Pons (tissue), 1 donor: ENCODE measurements at places on chromosomes 11 and 22.

DNA sequence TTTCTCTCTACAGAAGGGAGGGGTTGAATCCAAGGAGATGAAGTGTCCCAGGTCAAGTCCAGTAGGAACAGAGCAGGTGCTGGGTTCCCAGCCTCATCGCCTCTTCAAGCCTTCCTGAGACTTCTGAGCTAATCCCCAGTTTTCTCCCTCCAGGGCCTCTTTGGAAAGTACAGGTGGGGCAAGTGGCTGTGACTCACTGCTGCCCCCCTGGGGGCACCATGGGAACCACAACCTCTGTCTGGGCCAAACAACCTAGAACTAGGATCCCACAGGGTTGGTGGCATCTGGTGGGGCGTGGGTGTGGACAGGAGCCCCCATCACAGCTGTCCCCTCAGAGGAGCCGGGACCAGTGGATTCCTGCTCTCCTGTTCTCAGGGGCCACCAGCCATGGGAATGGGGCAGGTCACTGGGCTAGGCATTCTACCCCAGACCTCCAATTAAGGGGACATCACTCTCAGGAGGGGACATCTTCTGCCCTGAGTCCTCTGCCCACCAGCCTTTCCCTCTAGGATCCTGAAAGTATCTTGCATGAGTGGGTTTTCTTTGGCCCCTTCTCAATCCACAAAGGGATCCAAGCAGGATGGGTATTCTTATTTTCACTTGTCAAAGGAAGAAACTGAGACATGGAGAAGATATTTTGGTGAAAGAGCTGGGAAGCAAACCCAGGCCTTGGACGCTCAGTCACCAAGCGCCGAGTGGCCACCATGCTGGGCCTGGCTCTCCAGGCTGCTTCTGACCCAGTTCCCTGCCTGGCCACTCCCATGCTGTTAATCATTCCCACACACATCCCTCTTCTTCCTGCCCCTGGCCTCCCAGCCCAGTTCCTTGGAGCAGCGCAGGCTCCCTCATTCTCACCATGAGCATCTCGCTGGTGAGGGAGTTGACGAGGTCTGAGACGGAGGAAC lies 23.8 kb downstream of the LRRC10B start:
- no peak for DNase-seq

DNA sequence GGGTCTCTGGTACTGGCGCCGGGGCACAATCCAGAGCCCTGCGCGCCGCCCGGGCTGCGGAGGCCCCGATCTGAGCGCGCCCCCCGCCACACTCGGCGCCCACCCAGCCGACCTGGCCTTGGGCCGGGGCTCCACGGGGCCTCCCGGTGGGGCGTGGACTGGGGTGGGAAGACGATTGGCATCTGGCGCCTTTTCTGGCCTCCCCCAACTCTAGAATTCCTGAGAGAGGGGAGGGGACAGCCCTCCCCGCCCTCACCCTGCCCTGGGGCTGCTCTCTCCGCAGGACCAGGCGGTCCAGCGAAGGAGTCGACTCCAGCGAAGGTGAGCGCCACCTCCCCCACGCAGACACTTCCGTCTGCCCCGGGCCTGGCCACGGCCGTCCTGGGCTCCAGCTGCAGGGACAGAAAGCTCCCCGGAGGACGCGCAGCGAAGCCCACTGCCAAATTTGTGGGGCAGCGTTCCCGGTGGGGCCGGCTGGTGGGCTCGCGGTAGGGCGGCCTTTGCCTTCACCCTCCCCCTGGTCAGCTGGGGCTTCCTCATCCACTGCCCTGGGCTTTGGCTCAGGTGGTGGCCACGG lies 593 bp downstream of the SSH3 start:
- DNase-seq: no peak

GRCh38 chr22:29689880-29690213 lies 30.0 kb upstream of the CABP7 start:
- DNase-seq: peak; percentile 71

GRCh38 chr11:35343033-35343598 lies 76.2 kb downstream of the SLC1A2 start:
- DNase-seq: no peak

DNA sequence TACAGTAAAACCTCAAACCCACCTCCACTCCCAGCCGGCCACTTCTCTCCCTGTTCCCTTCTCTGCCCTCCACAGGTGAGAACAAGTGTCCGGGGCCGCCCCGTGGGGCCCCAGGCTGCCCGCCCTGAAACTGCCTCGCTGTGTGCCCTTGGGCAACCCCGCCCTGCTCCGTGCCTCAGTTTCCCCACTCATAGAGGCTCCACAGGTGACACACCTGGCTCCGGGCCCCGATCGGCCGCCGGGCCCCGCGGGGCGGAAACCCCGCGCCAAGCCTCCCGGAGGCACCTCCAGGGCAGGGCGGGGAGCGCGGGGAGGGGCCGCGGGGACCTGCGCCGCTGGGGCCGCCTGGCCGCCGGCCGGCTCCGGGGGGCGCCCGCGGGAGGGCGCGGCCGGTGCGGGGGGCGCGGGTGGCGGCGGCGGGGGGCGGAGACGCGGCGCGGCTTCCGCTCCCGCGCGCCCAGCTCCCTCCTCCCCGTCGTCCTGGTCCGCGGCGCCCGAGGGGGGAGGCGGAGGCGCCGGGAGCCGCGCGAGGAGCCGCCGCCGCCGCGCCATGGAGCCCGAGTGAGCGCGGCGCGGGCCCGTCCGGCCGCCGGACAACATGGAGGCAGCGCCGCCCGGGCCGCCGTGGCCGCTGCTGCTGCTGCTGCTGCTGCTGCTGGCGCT lies at the start of gene LRP5:
Gene LRP5, plus strand, starts transcription at position 475 of the 663 bp plus-strand sequence. Its CDS starts 124 bp downstream, at position 599.
- no peak for DNase-seq

- peak; percentile 55 for DNase-seq
Measured at GRCh38 chr11:14625586-14626205, 17.9 kb upstream of the PDE3B start.

GRCh38 chr22:46750863-46751443 lies 11.5 kb upstream of the TBC1D22A start:
- DNase-seq: no peak

GRCh38 chr11:38900211-38900610 lies 2302.2 kb upstream of the RAG2 start:
- no peak for DNase-seq

DNA sequence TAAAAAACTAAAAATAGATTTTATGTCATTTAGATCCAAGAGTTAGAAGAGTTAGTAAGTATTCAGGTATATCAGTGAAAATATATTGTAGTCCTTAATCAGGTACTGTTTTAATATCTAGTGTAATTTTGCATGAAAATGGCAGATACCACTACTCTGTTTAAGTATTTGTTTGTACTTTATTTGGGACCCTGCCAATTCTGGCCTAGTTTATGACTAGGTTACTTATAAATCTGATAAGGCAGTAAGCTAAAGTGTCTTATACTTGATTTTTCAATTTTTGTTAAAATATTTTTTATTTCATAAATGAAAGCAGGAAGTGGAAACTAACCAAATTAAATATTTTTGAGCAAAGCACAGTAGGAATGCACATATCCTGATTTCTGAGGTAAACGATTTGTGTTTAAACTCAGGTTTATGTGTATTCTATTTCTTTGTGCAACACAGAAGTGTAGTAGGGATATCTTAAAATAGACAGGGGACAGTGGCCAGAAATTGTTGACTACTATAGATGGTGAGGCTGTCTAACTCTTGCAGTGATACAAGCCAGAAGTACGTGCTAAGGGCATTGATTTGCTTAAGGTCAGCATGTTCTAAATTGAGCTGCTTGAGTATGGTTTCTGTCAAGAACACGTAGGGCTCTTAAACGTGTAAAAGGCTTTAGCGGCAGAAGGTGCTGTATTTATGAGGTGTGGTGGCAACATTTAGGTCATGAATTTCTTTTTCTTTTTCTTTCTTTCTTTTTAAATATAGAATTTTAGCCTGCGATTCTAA lies 34.0 kb downstream of the HIPK3 start:
- no peak for DNase-seq

DNA sequence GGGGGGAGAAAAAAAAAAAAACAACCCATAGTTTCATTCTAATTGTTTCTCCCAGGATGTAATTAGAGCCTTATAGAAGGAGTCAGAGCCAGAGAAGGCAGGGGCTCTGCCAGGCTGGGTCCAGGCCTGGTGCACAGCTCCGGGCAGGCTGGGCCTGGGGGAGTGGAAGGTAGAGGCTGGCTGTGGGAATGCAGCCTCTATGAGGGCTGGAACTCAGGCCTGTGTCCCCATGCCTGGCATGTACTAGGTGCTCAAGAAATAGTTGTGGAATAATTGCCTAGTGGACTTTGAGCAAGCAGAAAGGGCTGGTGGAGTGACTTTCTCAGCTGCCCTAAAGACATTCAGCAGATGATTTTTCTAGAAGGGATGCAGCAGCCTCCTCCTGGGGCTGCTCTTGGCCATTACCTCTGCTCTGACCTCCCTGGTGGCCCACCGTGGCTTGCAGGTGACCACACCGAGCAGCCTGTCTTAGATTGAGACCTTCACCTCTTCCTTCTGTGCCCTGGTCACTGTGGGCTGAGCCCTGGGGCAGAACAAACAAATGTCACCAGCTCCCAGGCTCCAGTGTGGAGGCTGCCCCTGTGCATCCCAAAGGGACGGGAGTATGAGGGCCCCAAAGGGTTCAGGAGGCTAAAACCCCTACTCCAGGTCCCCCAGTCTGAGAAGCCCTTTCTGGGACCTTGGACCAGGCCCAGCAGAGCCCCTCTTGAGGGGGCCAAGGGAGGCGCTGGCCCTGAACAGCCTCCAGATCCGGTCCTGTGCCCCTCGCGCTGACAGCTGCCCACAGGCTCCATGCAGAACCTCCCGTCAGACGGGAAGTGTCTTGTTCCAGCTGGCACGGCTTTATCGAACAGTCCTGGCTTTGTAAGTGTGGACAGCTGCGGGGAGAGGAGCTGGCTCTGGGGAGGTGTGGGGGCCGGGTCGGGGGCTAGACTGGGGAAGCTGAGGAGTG lies 18.8 kb downstream of the MYEOV start:
- DNase-seq: peak; percentile 52

GRCh38 chr11:107140983-107141382 lies 122.7 kb upstream of the GUCY1A2 start:
- DNase-seq: no peak

- DNase-seq: no peak
Measured at GRCh38 chr22:23533328-23533762, 46.7 kb downstream of the IGLL1 start.

DNA sequence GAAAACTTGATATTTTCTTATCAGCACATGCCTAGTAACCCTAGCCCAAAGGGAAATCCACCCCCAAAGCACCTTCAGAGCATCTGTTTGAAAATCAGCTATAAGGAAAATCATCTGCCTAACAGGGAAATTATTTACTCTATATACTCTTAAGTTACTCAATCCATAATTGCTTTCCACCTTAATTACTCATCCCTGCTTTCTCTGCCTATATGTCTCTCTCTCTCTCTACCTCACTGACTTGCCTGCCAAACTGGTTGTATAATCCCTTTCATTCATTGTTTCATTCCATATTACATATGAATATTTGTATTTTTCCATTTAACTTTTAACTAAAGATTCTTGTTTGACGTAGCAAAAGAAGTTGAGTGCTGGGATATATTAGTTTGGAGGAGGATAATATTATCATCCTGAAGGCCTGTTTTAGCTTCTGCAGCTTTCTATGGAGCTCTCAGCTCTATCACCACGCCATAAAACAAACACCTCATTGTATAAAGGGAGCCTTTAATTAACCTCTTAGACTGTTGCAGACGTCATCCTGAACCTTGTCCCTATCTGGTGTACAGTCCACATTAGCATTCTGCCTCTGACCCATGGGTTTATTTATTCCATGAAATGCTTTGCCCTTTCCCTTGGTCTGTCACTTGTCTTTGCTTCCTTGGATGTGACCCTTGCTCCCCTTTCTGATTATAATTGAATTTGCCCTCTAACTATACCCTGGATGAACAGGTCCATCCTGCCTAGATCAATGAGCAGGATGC lies 98.9 kb downstream of the INSC start:
- DNase-seq: no peak

- no peak for DNase-seq
Measured at GRCh38 chr11:70517988-70518907, 119.9 kb downstream of the CTTN start.

DNA sequence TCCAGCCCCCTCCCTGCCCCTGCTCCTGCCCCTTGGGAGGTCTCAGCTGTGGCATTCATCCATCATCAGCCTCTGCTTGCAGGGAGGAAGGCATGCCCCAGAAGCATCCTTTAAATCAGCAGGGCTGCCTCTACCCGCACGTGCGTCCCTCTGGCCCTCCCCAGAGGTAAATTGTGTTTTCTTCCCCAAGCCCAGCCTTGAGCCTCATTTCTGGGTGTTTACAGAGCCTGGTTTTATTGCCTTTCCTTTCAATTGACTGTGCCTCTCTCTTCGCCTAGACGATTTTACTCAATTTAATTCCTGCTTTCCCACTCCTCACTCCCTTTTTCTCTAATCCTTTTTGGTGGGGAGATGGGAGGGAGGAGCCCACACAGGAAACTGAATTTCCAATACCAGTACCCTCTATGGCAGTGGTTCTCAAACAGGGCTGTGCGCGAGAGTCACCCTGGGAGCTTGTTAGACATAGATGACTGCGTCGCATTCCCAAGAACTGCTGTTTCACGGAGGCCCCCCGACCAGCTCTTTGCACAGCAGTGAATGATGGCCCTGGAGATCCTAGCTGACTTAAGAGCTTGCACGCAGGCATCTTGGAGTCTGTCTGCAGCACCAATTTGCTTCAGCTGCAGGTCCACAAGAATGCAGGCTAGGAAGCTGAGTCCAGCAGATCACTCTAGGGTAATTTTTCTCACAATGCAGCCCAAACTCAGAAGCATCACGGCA lies 15.1 kb upstream of the OAF start:
- DNase-seq: no peak

DNA sequence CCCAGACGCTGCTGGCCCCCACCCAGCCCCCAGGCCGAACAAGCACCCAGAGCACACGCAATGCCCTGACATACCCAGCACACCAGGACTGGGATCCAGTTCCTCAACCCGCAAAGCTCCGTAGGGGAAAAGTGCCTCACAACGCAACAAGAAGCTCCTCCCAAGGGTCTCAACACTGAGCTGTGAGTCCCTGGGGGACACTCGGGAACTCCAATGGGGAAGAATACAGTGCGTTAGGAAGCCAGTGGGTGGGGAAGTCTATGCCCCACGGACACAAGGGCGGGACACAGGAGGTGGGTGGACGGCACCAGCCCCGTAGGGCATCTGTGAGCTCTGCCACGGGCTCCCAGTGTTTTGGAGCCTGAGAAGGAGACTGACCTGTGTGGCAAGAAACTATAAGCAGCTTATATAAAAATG lies 1.6 kb downstream of the DEAF1 start:
- DNase-seq: no peak

DNA sequence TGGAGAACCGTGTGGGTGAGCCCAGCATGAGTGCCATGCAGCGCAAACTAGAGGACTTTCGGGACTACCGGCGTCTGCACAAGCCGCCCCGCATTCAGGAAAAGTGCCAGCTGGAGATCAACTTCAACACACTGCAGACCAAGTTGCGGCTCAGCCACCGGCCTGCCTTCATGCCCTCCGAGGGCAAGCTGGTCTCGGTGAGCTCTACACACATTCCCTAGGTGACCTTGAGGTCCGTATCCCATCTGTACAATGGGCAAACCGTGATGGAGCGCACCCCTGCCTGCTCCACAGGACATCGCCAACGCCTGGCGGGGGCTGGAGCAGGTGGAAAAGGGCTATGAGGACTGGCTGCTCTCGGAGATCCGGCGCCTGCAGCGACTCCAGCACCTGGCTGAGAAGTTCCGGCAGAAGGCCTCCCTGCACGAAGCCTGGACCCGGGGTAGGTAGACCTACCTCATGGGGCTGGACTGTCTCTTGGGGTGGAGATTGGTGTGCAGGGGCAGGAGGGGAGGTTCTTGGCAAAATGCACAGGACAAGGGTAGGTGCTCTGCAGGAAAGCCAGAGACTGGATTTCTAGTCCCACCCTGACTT lies 10.6 kb downstream of the CTSF start:
- DNase-seq: no peak

- peak; percentile 49 for DNase-seq
Measured at GRCh38 chr11:95486979-95487378, 256.0 kb upstream of the SESN3 start.

GRCh38 chr11:73340164-73340563 lies 32.1 kb downstream of the ARHGEF17 start:
- no peak for DNase-seq
